ENCODE measurements at places on chromosomes 7 and 10.

DNA sequence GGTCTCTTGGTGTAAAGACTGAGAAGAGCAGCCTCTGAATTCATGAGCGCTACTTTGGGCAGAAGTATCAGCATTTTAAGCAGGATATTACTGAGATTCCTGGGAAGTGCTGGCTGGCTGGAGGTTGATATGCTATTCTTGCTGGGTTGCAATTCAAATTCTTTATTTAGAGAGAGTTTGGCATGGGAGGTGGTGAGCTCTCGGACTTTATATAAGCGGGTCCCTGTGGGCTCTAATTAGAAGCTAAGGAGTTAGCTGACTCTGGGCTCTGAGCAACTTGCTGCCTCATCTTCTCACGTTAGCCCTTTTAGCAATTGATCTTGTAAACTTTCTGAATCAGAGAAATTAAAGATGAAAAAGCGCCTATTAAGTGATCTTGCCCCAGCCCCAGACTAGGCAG lies 430.9 kb downstream of the SORCS3 start:
- no peak for DNase-seq

DNA sequence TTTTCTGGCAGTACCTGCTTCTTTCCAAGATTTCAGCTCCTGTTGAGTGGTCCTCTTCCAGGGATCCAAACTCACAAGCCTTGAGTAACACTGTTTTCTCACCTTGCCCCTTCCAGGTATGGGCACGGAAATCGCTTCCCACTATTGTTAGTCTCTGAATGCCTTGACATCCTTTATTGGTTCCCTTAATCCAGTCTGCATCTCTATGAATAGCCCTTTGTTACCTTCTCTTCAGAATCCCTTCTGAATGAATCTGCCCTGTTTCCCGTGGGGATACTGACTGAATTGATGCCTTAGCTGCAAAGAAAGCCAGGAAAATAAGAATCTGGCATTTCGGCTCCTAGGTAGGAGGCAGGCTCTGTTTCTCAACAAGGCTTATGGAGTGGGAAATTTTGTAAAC lies 467.7 kb downstream of the PLXNA4 start:
- DNase-seq: no peak

DNA sequence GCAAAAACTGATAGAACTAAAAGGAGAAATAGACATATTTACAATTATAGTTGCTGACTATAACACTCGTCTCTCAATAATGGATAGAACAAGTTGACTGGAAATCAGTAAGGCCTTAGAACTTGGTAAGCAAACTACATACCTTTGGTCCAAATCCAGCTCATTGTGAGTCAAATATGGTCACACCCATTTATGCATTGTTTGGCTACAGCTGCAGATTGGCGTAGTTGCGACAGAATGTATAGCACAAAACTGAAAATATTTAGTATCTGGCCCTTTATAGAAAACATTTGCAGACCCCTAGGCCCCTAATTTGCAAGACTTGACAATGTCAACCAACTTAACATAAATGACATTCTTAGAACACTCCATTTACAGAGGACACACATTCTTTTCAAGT lies 103.6 kb upstream of the EGR2 start:
- no peak for DNase-seq

DNA sequence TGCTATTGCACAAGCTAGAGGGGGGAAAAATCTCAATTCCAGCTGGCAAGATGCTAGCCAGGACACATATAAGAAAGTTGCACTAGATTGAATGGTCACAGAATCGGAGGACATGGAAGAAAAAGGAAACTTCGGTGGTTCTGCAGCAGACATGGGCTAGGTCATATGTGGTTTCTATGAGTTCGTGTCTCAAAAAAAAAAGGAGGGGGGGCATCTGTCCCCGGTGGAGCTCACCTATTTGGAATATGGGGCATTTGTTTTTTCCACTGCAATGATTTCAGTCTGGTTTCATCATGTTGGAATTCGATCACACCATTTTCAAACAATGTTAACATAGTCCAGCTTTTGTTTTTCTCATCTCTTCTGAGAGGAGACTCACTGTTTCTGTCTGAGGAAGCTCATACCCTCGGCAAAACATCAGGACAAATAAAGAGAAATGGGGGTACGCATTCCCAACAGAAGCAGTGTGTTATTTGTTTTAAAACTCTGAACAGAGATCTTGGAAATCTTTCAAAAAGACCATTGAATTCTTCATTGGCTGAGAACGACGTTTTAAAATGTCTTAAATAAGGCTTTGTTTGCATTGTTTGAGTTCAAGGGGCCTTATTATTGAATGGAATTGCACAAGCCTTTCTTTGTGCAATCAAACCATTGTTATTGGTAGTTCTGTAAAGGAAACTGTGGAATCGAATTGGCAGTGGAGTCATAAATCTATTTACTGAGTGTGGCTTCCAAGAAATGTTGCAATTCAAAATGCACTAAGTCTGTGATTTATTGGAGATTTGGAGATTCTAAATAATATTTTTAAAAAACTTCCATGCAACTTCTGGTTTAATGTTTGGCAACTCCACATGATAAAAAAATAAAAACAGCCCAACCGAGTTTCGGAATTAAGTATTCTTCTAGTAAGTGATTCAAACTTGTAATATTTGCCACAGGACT lies 173.2 kb downstream of the RTKN2 start:
- no peak for DNase-seq

DNA sequence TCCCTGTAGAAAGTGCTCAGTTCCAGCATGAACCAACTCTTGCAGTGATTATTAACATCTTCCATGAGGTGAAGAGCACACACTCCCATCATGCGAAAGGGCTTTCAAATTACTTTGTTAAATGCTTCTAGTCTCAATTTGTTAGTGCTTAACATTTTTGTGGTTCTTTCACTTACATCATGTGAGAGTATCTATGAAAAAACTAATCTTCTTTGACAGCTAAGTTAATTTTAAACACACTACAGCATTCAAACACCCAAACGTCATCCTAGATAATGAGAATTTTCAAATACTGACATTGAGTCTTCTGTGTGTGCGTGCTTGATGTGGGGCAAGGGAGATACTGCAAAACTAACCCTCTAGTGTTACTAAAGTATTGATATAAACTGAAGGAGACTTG lies 84.8 kb downstream of the ETV1 start:
- DNase-seq: no peak

DNA sequence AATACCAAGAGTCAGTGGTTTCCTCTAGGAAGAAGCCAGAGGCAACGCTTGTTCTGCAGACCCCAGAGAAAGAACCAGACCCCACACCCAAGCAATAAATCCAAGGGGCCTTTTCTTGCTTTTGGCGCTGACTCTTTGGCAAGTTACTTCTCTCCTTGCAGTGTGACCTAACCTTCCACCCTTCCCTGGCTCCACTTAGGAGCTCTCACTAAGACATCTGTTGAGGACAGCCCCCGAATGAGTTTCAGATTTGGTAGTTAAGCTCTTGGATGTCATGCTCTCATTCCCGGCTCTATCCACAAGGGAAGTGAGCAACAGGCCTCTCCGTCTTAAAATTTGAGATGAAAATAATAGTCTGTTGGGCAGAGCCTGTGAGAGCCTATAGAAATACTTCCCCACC lies 50.6 kb upstream of the FAM204A start:
- no peak for DNase-seq

DNA sequence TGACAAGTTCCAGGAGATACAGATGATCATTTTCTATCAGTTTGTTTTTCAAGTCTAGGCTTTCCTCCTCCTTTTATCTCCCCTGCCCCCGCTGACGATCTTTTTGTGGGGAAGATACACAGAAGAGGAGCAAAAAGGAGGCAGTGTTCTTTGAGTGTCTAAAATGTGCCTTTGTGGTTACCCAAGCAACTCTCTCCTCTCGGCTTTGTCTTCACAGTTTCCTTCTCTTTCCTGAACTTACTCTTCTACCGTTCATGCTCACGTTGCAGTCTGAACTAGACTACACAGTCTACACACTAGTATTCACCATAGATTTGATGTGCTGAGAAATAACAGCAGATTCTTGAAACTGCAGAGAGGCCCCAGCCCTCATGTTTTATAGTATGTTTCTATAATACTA lies 23.6 kb downstream of the CEP41 start:
- no peak for DNase-seq

DNA sequence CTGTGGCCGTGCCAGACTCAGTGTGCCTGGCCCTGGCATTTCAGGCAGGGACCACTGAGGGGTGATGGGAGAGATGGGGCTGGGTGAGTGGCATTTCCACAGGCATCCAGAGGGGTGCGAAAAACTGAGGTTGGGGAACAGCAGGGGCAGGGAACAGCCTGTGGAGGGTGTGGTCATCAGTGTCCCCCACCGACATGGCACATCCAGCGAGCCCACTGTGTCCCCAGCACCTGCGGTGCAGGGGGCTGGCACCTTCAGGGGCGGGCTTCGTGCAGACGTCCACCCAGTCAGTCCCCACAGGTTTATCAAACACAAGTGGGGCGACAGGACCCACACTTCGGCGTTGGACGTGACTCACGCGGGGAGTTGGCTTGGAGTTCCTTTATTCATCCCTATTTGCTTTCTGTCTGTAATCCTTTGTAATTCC lies 14.8 kb downstream of the CUX1 start:
- DNase-seq: no peak

DNA sequence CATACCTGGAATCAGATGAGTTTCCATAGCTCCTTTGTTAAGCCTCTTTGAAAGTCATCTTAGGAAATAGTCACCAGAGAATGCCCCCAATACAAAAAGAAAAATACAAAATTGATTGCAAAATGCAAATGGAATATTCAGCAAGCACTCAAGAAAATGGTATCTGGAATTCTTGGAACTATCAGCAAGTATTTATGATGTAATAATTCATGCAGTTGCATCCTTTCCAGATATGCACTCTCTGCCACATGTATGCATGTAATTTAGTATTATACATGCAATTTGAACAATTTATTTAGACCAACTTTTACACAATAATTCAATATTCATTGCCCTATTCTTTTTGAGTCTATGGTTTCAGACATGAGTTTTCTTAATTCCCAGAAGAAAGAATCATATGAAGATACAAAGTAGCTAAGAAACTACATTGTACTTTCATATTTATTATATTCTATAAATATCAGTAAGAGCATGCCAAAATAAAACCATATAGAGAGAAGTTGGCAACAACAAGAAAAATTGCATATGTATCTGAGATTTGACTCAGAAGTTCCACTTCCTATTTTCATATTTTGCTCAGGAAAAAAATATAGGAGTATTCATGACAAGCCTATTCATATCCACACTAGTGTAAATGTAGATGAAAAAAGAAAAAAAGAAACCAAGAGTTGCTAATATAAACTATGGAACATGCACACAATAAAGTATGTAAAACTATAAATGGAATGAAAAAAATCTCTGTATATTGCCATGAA lies 338.5 kb downstream of the SEMA3D start:
- DNase-seq: no peak

- DNase-seq: no peak
Observed at GRCh38 chr10:18204039-18204835, 64.0 kb downstream of the CACNB2 start.

- no peak for DNase-seq
Observed at GRCh38 chr7:12493407-12493806, 77.1 kb upstream of the SCIN start.

DNA sequence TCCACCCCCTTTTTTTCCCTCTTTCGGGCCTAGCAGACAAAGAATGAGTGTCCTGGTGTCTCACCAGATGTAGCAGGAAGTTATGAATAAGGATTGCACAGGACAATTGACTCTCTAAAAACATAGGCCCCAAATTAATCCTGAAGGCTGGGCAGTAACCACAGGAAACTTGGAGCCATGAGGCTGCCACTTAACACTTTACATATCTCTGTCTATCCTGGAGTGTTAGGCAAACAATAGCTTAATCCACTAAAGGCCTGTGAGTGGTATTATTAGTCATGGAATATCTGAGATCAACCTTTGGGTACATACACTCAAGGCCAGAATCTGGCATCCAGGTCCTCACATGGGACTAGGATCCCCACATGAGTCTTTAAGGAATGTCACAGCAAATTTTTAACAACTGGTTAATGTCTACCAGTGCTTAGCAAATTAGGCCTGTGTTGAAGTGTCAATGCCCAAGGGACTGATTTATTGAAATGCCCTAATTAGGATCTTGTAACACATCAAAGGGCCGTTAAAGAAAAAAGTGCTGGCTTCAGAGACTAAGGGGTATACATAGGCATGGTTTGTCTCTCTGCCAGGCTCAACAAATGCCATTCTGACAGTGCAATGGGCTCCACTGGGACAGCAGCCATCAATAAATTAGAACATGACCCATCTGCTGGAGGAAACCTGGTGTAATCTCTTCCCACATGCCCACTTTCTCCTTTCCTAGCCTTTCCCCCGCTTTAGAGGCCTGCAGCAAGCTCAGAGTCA lies 196.7 kb upstream of the TBX20 start:
- no peak for DNase-seq

GRCh38 chr10:133324198-133324792 lies 12.4 kb downstream of the CALY start:
- DNase-seq: peak; percentile 84

DNA sequence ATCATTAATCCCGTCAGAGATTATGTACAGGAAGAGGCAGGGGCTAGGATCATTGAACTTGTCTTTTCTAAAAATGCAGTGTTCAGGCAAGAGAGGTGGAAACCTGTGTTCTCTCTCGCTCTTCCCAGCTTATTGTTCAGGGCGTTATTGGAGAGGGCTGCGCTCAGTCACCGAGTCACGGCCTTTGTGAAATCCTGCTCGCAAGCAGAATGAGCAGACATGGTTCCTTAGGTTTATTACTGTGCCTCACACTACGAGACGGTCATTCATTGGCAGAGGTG lies 631 bp upstream of the PRKRIP1 start:
- DNase-seq: peak; percentile 55

GRCh38 chr7:43586251-43586900 lies 3.5 kb downstream of the STK17A start:
- DNase-seq: no peak

Measured in Karpas-422 (cell line).